ENCODE measurements at places on chromosomes 12 and 14. TPM values are rescaled to one million over a fixed set of nuclear protein-coding genes. Genes with fewer than 3 reads are reported as not detected.

Gene FOXM1
- polyA plus RNA-seq = 0.81 TPM

Gene ENDOU
- polyA plus RNA-seq = not detected

Gene PRR4
- 0.65 TPM for polyA plus RNA-seq

Gene SLC38A4
- polyA plus RNA-seq = 92.0 TPM

Gene NID2
- polyA plus RNA-seq = 2.3 TPM

Gene KRT8
- 383 TPM for polyA plus RNA-seq

Gene SDR9C7
- polyA plus RNA-seq = not detected

Measured in liver (tissue), 10 donors.